ENCODE measurements at places on chromosomes 1 and 21.

DNA sequence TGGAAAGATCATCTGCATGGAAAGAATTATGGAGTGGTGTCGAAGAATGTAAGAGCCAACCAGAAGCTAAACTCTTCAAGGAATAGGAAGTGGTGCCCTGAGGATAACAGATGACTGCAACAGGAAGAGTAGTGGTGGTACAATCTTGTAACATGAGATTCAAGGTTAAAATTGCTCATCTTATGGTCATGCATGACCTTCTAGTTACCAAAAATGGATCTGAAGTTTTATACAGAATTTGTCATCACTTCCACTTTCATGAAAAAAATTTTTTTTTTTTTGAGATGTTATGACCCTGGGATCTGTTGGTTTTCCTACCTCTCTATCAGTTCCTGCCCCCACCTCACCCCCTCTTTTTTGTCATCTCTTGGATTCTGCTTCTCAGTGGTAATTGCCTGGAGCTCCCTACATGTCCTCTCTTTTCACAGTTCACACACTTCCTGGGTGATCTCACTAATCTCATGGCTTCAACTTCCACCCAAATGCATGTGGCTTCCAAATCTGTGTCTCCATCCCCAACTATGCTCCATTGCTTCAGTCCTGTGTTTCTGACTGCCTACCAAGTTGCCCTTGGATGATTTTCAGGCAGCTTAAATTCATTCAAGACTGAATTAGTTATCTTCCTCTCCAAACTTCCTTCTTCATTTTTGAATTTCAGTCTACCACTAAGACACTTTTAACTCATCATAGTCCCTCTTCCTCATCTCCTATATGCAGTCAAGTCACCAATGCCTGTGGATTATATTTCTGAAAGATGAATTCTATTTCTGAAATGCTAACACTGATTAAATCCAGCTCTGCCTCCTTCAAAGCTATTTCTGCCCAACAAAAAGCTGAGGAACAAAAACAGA is 48.4 kb downstream of the SLAMF6 start:
- DNase-seq, result peak; percentile 48

DNA sequence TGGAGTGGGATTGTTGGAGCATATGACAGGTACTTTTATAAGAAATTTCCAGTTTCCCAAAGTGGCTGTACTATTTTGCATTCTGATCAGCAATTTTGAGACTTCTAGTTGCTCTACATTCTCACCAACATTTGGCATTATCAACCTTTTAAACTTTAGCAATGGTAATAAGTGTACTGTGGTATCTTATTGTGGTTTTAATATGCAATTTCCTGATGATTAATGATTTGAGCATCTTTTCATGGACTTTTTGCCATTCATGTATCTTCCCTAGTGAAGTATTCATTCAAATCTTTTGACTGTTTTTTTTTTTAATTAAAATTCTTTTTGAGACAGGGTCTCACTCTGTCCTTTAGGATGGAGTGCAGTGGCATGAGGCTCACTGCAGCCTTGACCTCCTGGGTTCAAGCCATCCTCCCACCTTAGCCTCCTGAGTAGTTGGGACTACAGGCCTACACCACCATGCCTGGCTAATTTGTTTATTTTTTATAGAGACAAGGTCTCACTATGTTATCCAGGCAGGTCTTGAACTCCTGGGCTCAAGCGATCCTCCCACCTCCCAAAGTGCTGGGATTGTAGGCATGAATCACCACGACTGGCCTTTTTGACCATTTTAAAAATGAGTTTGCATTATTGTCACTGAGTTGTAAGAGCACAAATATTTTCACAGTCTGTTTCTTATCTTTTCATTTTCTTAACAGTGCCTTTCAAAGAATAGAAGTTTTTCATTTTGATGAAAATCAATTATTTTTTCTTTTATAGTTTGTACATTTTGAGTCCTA is 7.8 kb upstream of the SLC6A9 start:
- DNase-seq, result peak; percentile 43

GRCh38 chr1:153648000-153648643 is 10.4 kb upstream of the SNAPIN start:
- DNase-seq, result no peak

DNA sequence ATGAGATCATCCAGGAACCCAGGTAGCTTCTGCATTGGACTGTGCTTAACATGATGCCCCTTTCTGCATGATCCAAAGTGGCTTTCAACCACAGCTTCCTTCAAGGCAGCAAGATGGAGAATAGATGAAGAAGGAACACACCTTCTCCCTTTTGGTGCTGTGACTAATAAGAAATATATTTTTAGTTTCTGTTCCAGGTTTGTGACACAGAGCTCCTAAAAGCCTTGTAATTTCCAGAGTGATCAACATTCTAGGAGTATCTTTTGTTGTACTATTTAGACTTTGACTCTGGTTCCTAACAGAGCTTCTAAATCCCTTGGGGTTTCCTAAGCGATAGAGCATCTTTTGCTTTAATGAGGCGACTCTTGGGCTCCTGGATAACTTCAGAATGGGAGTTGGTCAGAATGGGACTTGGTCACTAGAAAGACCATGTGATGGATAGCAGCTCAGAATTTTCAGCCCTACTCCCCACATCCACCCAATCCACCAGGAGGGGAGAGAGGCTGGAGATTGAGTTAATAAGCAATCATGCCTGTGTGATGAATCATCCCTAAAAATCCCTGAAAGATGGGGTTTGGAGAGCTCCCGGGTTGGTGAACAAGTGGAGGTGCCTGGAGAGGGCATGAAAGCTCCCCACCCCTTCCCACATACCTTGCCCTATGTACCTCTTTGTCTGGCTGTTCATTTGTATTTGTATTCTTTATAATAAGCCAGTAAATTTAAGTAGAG is 134.8 kb downstream of the FGGY start:
- DNase-seq, result peak; percentile 57

DNA sequence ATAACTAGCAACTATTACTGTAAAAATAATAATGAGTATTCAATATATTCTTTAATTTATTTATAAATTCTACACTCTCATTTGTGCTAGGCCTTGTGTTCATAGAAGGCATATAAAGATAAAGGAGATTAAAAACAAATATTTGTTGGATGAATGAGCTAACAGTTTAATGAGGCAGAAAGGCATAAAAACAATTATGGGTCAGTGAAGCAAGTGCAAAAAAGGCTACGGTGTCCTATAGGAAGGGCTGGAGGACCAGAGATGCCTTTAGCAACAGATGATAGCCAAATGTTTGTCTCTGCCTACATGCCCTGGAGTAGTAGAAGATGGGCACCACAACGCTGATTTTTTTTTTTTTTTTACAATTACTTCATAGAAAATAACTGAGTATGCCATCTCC is 45.7 kb downstream of the PTGS2 start:
- DNase-seq, result no peak

DNA sequence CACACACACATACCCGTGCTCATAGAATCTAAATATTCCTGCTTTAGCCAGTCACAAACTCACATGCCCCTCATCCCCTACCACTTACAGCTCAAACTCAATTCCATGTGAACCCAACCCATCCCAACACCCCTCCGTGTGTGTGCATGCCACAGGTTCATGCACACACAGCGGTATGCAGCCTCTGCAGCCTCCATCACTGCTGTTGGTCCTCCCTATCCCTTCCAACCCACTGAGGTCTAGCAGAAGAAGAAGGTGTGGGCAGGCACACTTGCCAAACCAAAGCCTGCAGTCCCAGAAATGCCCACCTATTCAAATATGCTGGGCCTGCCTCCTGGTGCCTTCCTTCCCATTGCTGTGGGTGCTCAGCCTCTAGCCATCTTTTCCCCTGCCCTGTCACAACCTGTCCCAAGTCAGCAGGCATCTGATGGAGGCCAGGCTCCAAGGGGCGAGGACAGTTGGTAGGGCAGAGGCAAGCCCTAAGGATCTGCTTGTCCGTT is 26.2 kb downstream of the SLC2A1 start:
- no peak for DNase-seq

All from HT1080 (cell line).